Mesothelial cell of epicardium (in vitro differentiated cells): ENCODE measurements at places on chromosomes 1 and 21. TPM values are rescaled to one million over a fixed set of nuclear protein-coding genes. Genes with fewer than 3 reads are reported as not detected.

DNA sequence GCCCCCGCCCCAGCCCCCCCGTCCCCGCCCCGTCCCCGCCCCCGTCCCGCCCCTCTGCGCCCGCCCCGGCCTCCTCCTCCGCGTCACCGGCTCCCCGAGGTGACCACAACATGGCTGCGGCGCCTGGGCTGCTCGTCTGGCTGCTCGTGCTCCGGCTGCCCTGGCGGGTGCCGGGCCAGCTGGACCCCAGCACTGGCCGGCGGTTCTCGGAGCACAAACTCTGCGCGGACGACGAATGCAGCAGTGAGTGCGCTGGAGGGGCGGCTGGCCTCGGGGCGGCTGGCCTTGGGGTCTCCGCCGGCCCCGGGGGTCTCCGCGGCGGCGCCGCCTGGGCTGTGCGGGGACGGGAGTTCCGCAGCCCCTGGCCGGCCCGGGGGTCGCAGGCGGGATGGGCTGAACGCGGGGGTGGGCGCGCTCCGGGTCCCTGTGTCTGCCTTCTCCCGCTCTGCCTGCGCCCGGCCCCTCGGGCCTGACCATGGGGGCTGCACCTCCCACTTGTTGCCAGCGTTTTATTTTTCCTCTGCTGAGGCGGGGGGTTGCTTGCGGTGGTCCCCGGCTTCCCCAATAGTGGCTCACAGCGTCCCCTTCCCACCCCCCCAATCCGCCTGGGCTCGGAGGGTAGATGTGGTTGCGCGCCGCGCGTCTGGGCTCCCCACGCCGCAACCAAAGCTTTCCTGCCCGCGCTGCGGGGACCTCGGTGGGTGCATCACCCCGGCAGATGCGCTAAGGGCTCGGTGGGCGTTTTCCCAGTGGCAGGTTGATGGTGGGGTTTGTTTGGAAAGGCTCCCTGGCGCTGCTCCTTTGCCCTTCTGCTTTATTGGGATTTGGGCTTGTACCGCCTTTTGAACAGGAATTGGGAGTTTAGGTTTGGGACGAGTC, at the start of gene MIA3:
MIA3 (plus strand) TSS at position 97 of the 879 bp plus-strand sequence; CDS start at position 111, 14 bp downstream.
- peak; percentile 74 for DNase-seq

- no peak for DNase-seq
Measured at GRCh38 chr1:20395255-20395654, 90.8 kb downstream of the CAMK2N1 start.

DNA sequence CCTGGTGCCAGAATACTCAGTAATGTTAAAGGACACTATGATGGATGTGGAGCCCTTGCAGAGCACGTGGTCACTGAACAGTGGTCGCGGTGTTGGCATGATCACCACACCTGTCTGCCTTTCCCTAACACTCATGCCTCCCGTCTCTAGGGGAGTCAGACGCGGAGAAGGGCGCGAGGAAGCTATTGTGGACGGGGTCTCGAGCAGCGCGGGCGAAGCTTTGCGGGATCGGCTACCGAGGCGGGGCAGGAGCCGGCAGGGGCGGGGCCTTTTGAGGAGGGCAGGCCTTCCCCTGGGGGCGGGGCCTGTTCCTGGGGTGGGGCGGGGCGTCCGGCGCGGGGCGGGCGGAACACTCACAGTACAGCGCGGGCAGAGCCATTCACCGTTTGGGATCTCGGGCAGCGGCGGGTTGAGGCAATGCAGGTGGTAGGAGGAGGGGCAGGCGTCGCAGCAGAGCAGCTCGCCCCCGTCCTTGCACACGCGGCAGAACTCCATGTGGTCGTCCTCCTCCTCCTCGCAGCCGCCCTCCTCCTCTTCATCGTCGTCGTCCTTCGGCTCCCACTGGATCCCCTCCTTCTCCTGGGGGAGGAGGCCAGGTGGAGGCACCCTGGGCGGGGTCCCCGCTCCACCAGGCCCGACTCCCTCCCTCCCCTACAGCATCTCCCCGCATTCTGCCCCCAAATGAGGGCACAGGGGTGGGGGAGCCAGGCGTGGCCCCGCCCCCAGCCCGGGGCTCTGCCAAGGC, 31.5 kb downstream of the CHD5 start:
- peak; percentile 63 for DNase-seq

DNA sequence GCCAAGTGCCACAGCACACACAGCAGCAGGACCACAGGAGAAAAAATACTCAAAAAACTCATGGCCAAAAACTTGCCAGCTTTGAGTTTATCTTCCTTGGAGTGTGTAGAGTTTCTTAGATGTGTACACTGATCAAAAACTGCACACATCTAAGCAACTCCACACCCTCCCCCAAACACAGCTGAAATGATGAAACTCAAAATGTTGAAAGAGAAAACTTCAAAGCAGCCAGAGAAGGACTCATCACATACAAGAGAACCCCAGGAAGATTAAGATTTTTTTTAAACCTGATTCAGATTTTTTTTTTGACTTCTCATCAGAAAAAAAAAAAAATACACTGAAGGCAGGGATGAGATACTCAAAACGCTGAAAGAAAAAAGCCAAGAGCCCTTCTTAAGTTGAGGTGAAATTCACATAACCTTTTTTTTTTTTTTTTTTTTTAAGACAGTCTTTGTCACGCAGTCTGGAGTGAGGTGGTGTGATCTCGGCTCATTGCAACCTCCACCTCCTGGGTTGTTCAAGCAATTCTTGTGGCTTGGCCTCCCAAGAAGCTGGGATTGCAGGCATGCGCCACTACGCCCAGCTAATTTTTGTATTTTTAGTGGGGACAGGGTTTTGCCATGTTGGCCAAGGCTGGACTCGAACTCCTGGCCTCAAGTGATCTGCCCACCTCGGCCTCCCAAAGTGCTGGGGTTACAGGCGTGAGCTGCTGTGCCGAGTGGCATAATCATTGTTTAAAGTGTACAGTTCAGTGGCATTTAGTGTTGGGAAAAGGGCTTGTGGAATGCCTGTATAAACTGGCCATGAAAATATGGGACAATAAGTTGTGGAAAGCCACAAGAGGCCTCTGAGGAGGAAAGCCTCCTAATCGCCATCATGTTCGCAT, 20.9 kb upstream of the PDXK start:
- no peak for DNase-seq

DNA sequence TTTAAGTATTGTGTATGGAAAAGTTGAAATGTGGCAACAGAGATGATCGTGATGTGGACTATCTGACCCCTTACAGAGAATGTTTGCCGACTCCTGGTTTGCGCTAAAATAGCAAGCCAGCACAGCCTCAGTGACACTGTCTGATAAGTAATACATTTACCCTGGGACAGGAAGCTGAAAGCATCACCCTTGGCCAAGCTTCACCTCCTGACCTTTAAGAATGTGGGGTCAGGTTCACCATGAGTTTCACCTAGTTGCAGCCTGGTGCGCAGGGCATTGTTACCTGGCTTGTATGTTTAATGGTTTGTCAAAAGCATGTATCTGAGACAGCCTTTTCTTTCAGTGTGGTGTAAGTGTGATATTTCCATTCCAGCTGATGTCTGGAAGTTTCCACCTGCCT, 29.2 kb downstream of the TRAF5 start:
- no peak for DNase-seq

- no peak for DNase-seq
Measured at GRCh38 chr21:34952701-34953100, 96.4 kb downstream of the RUNX1 start.

- no peak for DNase-seq
Measured at GRCh38 chr1:59418363-59419144, 121.7 kb downstream of the FGGY start.

Gene CTSE
- 0.16 TPM in 1 of 3 replicates, not detected in the others for total RNA-seq

Gene TBX15
- total RNA-seq: 0.09 TPM in 1 of 3 replicates, not detected in the others

Gene RPTN
- not detected in 3 replicates for total RNA-seq

Gene KAZN
- 36.3 to 38.8 TPM (median 38.4 TPM) in 3 replicates for total RNA-seq

Gene TMEM51
- total RNA-seq: 10.4 to 11.2 TPM (median 10.9 TPM) in 3 replicates

Gene PRAMEF17
- not detected in 3 replicates for total RNA-seq

Gene AGO3
- total RNA-seq: 48.3 to 52.2 TPM (median 51.7 TPM) in 3 replicates

Gene ASTN1
- total RNA-seq: 3.9 to 4.4 TPM (median 4.0 TPM) in 3 replicates

Gene ADGRB2
- total RNA-seq: 21.5 to 24.0 TPM (median 21.9 TPM) in 3 replicates
